H54 (cell line): ENCODE measurements at places on chromosomes 6 and 20.

DNA sequence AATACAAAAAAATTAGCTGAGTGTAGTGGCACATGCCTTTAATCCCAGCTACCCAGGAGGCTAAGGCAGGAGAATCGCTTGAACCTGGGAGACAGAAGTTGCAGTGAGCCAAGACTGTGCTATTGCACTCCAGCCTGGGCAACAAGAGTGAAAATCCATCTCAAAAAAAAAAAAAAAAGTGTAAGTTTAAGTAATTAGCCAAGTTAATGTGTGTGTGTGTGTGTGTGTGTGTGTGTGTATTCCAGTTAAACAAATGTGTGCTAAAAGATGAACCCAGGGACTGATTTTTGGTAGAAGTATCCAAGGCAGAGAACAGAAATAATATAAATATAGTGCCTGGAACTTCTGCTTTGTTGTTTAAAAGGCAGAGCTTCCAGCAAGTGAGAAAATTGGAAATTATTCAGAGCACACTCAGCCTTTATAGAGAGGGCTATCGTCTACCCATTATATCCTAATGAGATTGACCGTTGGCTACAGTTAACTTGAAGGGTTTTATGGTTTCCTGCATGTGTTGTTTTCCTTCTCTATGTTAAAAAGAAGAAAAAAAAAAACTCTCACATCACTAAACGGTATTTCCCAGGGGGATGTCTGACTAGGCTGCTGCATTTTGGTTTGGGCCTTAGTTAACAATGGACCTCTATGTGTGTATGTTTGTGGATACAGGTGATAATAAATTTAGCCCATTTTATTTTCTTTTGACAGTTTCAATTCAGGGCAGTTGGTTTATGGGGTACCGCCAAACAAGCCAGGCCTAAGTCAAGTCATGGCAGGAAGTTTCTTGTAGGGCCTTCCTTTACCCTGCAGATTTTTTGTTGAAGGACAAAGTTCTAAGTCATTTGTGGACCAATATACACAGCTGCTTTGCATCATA lies 9.8 kb downstream of the SOX4 start:
- no peak for DNase-seq

- no peak for DNase-seq
Observed at GRCh38 chr6:11785774-11786579, 7.4 kb upstream of the ADTRP start.

- DNase-seq = no peak
Observed at GRCh38 chr6:124479991-124480430, 482.2 kb upstream of the RNF217 start.

- DNase-seq = no peak
Observed at GRCh38 chr6:84773431-84774156, 9.2 kb upstream of the TBX18 start.

GRCh38 chr6:33875696-33876095 lies 71.9 kb upstream of the MLN start:
- DNase-seq = no peak

- DNase-seq = no peak
Observed at GRCh38 chr6:21935561-21936028, 342.0 kb downstream of the SOX4 start.

DNA sequence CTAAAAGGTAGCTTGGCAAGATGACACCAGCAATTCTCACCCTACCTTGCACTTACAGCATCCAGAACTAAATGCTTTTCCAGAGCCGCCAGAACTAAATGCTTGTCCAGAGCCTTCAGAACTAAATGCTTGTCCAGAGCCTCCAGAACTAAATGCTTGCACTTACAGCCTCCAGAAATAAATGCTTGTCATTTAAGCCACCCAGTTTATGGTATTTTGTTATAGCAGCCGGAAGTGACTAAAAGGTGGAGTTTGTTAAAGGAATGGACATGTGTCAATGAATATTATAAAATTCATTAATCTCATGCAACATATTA lies 133.5 kb downstream of the GPX5 start:
- DNase-seq = no peak

GRCh38 chr6:132007474-132008190 lies 56.5 kb upstream of the CCN2 start:
- DNase-seq = no peak

GRCh38 chr6:26068036-26068435 lies 19.2 kb upstream of the HFE start:
- DNase-seq = no peak

DNA sequence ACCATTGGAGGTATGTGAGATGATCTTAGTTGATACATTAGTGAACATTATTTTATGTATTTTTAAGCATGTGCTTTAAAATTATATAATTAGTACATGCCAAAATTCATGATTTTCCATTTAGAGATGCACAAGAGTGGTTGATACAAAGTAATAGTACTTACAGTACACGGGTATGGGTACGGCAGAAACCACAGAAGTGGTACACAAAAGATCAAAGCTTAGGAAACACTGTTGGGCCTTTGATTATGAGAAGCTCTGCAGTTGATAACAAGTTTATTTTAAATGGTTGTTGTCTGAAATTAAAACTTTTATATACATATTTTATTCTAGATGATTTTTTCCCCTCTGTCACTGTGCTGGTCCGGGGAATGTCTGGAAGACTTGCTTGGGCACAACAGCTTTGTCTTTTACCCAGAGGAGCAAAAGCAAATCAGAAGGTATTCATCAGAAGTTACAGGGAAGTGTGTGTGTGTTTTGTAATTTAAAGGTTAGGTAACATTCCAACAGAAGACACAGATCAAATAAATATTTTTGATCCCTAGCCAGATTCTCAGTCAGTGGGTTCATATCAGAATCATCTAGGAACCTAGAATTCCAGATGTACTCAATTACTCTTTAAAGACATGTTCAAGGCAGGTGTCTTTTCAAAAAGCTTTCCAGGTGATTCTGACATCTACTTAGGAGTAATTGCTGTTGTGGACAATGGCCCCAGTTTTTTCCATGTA lies 32.5 kb upstream of the ADIG start:
- DNase-seq = no peak
